H1 (cell line): ENCODE measurements at places on chromosomes 11 and 22. TPM values are rescaled to one million over a fixed set of nuclear protein-coding genes. Genes with fewer than 3 reads are reported as not detected.

DNA sequence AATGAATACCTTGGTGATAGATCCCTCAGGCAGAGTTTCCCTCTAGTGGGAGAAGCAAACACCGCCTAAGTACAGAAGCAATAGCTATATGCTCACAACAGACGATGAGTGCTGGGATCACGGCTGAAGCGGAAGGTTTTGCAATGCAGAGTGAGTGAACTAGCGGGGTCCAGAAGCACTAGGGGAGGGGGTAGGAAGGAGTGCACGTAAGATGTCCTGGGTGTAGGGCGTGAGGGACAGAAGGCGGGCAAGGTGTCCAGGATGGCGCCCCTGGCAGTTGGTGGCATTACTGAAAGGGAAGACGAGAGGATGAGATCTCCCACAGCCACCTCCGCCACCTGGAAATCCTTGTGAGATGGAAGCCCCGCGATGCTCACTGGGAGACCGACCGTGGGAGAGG lies 81.0 kb downstream of the ETS1 start:
- DNase-seq: no peak

DNA sequence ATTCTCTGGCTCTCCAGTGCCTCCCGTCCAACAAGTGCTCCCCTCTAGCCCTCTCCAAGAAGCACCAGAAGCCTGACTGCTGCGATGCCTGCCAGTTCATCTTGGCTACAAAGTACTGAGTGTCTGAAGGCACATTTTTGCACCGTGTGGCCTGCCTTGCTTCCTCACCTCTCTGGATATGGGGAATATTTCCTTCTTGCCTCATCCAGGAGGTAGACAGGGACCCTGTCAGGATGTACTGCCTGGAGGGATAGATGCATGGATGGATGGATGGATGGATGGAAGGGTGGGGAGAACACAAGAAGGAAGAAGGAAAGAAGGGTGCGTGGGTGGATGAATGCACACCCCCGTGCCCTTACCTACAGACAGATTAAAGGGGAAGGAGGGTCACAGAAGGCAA lies 27.6 kb downstream of the KCTD17 start:
- DNase-seq: no peak

DNA sequence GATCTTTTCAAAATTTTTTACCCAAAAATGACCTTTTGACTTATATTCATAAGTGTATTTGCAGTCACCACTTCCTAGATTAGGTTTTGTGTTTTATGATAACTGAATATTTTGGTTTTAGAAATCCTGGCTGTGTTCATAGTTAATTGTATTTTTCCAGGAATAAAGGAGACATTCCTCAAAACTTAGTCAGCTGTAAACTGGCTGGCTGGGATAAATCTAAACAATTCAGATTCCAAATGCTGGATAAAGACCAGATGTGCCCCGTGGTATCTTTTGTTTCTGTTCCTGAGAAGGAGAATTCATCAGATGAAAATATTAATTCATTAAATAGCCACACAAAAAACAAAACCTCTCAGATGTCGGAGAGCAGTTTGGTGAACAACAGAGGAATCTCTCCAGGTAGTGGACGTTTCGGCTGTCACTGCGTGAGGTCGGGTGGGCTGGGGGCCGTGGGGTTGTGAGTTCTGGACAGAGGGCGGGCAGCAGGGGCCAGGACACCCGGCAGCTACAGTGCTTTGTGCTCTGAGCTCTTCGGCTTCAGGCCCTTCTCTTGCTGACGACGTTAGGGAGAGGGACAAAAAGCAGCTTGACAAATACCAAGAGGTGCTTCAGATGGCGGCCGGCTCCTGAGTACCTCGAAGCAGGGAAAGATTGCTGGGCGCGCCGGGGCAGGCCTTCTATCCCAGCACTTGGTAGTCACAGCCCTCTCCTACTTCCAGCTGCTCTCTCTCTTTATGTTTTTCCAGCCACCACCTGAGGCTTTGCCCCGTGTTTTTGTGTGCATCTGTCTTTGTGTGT lies 24.6 kb downstream of the MOV10L1 start:
- DNase-seq: no peak

ARHGAP8 gene
- total RNA-seq: 47.7 and 48.7 TPM in 2 replicates
